ENCODE measurements at places on chromosomes 5 and 9.

DNA sequence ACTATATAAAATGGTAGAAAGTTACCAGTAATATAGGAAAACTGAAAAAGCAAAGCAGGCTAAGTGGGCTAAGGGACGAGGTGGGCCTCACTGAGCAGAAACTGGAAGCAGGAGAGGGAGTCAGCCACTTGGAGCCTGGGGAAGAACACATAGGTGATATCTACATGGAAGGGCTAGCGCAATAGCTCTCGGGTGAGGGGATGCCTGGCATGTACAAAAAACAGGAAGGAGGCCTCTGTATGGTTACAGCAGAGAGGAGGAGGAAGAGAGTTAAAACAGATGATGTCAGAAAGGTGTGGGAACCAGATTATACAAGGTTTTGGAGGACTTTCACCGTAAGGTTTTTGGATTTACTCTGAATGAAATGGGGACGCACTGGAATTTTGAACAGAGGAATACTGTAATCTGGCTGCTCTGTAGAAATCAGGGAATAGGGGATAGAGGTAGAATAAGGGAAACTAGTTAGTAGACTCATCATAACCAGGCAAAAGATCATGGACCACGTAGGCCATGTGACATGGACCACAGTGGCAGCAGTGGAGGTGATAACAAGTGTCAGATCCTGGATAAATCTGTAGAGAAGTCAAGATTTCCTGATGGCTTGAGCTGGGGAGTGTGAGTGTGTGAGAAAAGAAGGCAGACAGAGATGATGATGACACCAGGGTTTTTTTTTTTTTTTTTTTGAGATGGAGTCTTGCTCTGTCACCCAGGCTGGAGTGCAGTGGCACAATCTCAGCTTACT is 52.5 kb downstream of the FNBP1 start:
- no peak for DNase-seq

GRCh38 chr5:112316006-112316405 is 103.1 kb downstream of the EPB41L4A start:
- DNase-seq: no peak

DNA sequence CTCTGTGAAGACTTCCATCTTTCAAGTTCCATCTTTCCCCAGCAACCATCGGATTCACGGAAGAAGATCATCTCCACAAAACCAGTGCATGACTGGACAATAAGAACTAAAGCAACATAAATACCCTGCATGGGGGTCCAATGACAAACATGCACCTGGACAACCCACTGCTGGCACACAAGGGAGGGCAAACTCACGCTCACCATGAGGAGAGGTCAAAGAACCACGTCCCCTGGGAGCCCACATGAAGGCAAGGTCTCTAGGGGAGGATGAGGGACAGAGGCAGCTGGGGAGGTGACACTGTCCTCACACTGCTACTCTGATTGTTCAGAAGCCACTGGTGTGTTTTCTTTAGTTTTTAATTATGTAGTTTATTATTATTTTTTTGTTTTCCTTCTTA is 190.8 kb downstream of the MED10 start:
- DNase-seq: no peak

GRCh38 chr9:93124793-93125192 is 9.3 kb downstream of the NINJ1 start:
- DNase-seq: no peak

DNA sequence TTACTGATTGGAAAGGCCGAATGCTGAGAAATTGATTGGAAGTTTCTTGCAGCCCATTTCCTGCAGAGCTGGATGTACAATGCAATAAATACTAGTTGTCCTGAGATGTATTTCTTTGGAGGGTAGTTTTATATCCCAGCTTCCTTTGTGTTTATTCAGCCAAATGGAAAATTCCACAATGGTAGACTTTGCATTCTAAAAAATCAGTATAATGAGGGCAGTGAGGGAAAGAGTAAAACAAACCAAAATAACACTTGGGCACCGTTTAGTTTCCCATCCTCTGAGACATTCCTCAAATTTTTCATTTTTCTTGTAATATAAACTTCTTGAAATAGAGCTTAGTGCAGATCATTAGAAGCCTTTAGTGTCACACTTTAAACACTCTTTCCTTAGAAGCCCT is 379.4 kb downstream of the EBF1 start:
- DNase-seq: no peak

Measured in activated T-cell treated with anti-CD3 and anti-CD28 coated beads for 24 hours (primary cell).